T47D (cell line): ENCODE measurements at places on chromosomes 2 and 18.
A peak's percentile ranks its signal among the peaks of the same experiment; 100 is the strongest.

- no peak for DNase-seq
These were observed 216.6 kb downstream of the SH3BP4 start for GRCh38 chr2:235168174-235168979.

- DNase-seq, result no peak
These were observed 127.6 kb downstream of the TDRD15 start for GRCh38 chr2:21251216-21251980.

DNA sequence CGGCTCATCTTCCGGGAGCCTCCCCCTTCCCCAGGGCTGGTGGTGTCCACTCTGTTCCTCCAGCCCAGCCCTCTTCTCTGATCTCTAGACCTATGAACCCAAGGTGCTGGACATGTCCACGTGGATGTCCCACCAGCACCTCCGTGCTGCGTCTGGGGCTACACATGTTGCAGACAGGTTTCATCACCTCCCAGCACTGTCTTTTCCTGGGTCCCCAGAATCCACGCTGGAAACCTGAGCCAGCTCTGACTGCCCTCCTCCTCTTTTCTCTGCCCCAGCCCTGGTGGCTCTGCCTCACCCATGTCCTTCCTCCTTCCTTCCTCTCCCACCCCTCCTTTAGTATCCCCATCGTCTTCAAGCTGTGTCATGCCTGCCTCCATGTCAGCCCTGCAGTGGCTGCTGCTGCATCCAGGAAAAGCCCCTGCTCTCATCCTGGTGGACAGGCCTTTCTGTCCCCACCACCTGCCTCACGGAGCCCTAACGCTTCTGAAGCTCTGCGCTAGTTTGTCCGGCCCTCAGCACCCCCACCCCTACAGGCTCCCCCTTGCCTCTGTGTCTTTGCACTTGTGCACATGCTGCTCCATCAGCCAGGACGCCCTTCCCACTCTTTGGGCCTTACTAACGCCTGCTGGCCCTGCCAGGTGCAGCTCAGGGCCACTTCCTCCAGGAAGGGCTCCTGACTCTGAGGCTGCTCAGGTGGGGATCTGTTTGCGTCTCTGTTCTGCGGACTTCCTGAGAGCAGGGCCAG is 105.9 kb downstream of the DYSF start:
- DNase-seq, result no peak

- DNase-seq, result peak; percentile 73
These were observed 226.3 kb downstream of the NBAS start for GRCh38 chr2:15334644-15335326.

- no peak for DNase-seq
These were observed 126.6 kb upstream of the SLC14A2 start for GRCh38 chr18:45488645-45489044.

DNA sequence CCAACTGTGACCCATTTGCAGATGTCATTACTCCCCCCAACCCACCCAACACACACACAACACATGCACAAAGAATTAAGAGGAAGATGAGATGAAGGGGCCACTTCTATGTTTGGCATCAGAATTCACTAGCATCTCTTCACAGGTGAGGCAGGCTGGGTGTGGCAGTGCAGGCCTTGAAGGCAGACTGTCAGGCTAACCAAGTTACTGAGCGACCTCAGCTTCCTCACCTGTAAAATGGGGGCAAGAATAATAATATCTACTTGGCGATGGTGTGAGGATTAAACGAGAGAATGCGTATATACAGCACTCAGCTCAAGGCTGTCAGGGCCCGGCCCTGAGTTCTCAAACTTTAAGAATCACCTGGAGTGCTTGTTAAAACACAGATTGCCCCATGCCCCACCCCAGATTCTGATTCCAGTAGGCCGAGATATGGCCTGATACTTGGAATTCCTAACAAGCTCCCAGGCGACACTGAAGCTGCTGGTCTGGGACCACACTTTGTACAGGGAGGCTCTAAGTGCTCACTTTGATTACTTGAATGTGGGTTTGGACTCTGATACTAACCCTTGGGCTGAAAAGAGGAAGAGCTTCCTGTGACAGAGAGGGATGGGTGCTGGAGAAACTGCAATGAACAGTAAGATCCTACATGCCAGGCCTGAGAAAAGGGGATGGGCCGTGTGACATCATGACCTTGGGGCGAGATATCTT is 1.1 kb downstream of the ACTG2 start:
- no peak for DNase-seq

- DNase-seq, result no peak
These were observed 25.9 kb downstream of the STPG4 start for GRCh38 chr2:47129191-47129706.
